ENCODE measurements at places on chromosomes 13 and 19.

DNA sequence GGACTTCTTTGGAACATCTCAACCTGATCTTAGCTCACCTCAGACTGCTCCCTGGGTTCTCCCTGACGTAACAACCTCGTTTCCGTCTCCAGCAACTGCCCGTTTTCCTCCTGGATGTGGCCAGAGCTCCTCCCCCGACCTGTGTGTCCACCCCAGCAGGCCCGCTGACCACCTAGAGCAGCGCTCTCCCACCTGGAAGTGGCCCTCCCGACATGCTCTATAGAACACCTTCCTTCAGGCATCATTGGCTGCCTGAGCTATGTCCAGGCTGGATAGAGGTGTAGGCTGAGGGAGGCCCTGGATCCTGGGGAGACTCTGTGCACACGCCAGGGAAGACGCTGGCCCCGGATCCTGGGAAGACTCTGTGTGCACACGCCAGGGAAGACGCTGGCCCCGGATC, 81.3 kb downstream of the TEX29 start:
- no peak for DNase-seq

- DNase-seq = no peak
Measured at GRCh38 chr13:27522847-27523246, 72.5 kb upstream of the MTIF3 start.

DNA sequence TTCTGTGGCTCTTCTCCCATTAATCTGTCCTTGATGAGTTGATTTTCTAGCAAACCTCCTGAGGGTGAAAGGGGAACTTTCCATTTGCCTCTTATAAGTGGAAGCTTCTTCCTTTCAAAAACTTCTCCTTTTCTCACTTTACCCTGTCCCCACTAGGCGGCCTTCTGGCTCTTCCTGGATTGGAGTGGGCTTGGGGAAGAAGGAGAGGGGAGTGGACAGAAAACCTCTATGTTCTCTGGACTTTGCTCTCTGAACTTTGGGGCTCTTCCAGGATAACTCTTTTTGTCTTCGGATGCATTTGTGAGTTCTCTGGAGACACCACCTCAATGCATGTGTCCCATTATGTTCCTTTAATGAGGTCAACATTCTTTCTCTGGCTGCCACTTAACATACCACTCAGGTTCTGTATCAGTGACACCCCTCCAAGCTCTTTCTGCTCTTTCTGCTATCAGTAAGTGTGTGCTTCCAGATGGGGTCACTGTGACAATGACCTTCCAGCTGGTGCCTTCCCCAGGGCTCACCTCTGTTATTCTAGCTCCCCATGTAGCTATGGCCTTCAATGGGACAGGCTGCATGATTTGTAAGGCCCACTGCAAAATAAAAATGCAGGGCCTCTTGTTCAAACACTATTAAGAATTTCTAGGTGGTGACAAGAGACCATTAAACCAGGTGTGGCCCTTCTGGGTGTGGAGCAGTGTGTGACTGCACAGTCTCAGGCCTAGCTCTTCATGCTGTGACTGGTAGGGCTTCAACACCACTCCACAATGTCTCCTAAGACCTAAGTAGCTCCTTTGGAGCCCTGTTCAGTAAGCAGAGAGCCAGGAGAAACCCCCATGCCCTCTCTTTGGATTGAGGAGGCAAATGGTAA, 389.2 kb downstream of the EFNB2 start:
- no peak for DNase-seq

DNA sequence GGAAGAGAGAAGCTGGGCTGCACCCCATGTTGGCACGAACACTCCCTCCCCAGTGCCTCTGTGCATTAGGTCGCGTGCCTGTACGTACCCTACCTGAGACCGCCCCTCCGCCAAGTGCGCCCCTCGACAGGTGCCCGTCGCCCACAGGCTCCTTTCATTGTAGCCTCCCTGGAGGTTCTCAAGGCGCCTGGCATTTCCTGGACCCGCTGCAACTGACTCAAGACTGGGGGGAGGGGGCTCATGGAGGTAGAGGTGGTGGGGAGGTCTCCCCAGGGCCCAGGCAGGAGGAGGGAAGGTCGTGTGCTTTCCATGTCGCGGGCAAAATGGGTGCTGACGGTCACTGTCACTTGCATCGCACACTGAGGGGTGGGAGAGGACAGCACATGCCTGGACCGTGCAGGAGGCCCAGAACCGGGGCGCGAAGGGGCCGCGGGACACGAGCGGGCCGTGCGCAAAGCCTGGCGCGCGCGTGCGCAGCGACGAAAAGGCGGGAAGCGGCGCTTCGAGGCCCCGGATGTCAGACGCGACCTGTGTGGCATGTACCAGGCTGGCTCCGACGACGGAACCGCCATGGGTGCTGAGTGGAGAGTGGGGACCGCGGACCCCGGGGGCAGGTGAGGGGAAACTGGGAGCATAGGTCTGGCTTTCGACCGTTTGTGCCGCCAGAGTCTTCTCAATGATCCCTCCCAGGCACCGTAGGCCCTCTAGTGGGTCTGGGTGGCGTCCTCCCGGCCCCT, 16.5 kb downstream of the NFIX start:
- DNase-seq = no peak

DNA sequence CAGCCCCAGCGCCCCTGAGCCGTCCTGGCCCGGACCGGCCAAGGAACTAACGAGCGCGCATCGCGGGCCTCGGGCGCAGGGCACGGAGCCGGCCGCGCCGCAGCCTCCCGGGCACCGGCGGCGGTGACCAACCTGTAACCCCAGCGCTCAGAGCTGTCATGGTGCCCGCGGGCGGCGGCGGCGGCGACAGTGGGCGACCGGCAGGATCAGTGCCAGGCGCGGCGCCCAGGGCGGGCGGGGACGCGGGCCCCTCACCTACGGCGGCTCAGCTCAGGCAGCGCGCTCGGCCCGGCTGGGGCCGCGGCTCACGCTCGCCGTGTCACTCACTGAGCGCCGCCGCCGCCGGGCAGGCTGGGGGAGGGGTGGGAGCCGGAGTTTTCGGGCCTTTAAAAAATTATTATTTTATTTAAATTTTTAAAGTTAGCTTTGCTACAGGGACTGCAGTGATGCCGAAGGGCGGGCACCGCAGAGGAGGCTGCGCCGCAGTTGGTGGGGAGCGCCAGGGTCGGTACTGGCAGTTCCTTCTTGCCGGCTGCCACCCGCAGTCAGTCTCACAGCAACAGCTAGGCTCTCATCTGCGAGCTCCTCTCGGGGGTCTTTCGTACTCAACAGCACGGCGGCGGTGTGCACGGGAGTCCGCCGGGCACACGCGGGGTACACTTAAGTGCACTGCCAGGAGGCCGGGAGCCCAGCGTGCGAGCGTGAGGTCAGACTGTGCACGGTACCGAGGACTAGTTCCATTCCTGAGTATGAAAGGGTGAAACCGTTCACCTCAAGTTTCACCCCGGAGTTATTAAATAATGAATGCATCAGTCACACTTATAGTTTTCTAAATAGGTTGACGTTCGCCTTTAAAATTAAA, at the start of gene NALCN:
NALCN (minus strand) TSS at position 328 of the 862 bp plus-strand sequence. CDS start 17,382 bp downstream, outside the sequence.
- DNase-seq = peak; percentile 49

DNA sequence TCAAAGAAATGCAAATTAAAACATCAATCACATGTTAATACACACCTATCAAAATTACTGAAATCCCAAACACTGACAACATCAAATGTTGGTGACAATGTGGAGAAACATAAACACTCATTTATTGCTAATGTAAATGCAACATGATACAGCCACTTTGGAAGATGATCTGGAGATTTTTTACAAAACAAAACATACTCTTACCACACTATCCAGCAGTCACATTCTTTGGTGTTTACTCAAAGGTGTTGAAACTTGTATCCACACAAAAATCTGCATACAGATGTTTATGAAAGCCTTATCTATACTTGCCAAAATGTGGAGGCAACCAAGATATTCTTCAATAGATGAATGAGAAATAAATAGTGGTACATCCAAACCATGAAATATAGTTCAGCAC, 1219.5 kb upstream of the PCDH20 start:
- no peak for DNase-seq

GRCh38 chr13:77465603-77466195, 69.8 kb upstream of the SCEL start:
- no peak for DNase-seq

DNA sequence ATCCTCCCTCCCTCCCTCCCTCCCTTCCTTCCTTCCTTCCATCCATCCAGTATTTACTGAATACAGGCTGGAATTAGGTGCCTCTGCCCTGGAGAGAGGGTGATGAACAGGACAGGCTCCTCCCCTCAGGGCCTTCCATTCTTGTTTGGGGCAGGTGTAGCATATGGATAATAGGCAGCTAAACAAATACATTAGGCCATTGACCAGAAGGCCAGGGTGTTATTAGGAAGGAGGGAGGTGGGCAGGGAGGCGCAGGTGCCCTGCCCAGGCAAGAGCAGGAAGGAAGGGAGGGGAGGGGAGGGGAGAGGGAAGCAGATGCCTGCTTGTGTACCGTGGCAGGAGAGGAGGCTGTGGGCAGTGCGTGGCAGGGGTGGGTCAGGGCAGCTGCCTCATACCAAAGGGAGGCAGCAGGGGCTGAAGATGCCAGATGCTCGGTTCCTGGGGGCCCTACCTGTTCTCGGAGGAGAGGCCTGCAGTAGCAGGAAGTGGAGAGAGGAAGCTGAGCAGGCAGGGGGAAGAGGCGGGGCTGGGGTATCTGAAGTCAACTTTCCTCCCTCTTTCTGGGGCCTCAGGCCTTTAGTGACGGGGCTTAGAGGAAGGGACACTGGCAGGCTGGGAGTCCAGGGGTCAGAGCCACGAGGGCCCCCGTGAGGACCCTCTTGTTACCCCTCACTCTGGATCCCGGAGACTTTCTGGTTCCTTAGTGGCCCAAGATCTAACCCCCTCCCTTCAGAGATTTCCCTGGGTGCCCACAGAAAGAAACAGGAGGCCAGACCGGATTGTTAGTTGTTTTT, at the start of gene RINL:
RINL (minus strand) TSS at position 495 of the 794 bp plus-strand sequence. CDS start 1,533 bp downstream, outside the sequence.
- DNase-seq = no peak

GRCh38 chr13:109971006-109971405, 184.6 kb upstream of the IRS2 start:
- DNase-seq = no peak

DNA sequence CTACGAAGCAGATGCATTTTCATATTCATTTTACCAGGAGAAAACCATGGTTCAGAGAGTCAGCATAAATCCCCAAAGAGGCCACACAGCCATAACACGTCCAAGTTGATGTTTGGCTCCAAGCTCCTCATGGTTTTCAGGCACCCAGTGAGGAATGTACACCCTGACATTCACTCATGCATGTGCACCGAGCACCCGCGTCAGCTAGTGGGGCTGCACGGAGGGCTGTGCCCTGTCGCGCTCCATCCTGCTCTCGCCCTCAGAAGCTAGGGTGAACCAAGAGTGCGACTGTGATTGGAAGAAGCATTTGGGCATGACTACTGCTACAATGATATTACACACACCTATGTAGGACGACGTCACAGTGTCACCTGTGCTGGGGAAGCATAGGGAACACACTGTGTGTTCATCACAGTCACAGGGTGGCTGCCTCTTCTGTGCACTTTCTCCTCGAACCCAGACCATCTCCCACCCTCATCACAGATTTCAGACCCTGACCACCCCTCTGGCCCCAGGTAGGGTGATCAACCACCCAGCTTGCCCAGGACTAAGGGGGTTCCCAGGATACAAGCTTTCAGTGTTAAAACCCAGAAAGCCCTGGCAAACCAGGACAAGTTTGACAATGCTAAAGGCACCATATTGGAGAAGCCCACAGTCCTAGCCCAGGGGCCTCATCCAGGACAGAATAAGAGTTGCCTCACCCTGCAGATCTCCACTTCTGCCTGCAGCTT, 148.6 kb upstream of the ZNF507 start:
- no peak for DNase-seq

DNA sequence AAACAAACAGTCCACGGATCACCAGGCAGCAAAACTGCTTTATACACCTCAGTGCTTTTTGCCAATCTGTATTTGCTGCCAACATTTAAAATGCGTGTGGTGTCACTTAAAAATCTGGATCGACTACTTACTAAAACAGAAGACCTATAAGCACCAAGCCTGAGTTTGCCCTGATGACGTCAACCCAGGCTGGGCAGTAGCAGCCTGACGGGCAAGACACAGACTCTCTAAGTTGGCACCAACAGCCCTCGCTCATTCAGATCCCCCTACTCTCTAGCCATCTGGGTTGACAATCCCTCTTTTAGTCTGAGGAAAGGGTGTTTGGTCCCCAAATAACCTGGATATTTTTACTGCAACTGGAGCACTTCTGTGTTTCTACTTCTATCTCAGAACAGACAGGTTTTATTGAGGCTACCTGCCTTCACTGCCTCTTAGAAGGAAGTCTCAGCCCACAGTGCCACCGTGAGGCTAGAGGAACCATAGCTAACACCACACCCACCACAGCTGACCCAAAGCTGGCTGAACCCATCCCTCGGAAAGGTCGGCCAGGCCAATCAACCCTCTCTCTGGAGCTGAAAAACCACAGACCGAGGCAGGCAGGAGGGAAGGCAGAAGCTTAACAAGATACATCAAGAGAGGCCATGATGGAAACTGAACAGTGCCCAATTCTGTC, 6.9 kb downstream of the SUGP2 start:
- DNase-seq = no peak

GRCh38 chr13:110168999-110169933, 137.7 kb downstream of the COL4A1 start:
- no peak for DNase-seq

DNA sequence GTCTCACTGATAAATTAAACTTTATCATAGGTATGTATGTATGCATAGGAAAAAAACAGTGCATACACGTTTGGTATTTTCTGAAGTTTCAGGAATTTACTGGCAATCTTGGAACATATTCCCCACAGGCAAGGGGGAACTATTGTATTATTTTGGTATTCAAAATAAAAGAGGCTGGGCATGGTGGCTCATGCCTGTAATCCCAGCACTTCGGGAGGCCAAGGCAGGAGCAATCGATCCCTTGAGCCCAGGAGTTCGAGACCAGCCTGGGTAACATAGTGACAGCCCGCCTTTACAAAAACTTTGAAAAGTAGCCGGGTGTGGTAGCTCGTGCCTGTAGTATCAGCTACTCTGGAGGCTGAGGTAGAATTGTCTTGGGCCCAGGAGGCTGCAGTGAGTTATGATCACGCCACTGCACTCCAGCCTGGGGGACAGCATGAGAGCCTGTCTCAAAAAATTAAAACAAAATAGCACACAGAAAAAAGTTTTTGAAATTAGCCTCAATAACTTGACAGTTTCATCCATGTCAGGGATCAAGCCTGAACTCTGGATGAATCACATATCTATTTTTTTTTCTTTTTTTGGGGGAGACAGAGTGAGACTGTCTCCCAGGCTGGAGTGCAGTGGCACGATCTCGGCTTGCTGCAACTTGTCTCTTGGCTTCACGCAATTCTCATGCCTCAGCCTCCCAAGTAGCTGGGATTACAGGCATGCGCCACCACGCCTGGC, 29.1 kb upstream of the HOMER3 start:
- DNase-seq = no peak

DNA sequence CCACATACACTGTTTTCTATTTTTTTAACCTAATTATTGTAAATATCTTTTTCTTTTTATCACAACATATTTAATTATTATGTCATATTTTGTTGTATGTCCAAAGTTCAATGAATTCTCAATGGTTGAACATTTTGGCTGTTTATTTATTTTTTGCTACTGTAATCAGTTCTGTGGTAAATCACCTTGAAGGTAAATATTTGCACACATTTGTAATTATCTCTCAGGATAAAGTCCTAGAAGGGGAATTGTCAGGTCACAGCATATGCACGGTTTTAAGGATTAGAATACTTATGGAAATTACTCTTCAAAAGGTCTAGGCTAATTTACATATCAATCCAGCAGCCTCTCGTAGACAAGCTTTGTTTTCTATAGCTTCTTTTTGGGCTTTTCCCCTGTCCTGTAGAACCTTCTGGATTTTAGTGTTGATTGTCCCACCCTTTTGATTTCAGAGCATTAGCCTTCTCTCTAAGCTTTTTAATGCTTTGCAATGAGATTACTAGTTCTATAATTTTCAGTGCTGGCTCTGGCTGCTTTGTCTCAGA, 362.6 kb downstream of the KCNRG start:
- DNase-seq = no peak
